ENCODE measurements at places on chromosomes 2 and 18.
A peak's percentile ranks its signal among the peaks of the same experiment; 100 is the strongest.

DNA sequence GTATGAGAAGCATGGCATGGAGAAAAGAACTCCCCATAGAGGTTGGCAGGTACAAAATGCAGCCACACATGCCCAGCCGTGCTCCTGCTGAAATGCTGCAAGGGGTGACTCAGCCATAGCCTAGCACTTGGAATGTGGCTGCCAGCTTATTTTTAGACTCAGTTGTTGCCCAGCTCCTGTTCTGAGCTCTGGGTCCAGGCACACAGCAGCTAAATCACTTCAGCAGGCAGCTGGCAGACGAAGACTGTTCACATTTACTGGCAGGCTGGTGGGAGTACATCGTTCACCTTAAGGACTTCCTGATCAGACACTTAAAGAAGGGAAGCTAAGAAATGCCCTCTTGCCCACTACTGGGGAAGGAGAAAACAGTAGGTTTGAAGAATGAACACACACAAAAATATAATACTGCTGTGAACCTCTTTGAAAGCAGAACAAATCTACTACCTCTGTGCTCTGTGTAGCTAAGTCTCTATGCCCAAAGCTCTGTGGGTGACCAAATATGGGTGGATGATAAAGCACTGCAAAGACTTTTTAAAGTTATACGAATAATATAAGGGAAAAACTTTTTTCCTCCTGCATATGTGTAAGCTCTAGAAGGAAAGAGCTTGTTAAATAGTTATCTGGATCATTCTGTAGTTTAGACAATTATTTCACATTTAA lies 146.1 kb downstream of the LNPK start:
- no peak for DNase-seq

GRCh38 chr2:226759768-226760167 lies 39.9 kb downstream of the IRS1 start:
- no peak for DNase-seq

DNA sequence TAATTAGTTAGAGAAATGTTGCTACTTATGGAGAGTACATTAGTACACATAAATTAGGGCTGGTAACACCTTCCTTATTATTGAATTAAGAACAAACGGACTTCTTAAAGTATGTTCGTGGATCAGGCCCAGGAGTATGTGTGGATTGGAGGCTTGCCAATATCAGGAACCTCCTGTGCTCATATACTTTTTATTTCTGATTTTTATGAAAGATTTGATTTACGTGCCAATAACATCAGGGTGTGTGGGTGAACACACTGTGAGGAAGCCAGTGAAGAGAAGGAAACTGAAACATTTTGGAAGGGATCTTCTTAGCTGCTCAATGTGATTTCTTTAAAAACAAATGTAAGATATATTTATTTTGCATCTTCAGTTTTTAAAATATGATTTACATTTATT lies 113.0 kb downstream of the EFEMP1 start:
- DNase-seq = no peak

- no peak for DNase-seq
Observed at GRCh38 chr18:44602845-44603244, 77.8 kb upstream of the SETBP1 start.

- DNase-seq = no peak
Observed at GRCh38 chr2:39679805-39680204, 14.1 kb downstream of the TMEM178A start.

GRCh38 chr2:26860211-26860850 lies 12.4 kb downstream of the DPYSL5 start:
- no peak for DNase-seq

- peak; percentile 37 for DNase-seq
Observed at GRCh38 chr2:126886211-126886915, 12.3 kb upstream of the TEX51 start.

GRCh38 chr2:113857464-113857863 lies 32.4 kb upstream of the ACTR3 start:
- no peak for DNase-seq

- DNase-seq = no peak
Observed at GRCh38 chr2:27804146-27804545, 32.6 kb downstream of the MRPL33 start.

DNA sequence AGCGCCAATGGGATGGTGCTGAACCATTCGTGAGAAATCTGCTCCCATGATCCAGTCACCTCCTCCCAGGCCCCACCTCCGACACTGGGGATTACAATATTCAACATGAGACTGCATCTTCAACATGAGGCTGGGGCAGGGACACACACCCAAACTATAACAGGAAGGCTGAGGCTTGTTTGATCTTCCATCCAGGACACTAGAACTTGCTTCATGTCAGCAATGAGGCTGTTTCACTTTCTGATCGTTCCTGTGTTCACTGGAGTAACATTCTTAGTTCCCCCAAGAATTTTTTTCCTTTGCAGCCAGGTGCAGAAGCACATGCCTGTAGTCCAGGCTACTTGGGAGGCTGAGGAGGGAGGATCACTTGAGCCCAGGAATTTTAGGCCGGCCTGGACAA lies 30.8 kb upstream of the SOX11 start:
- DNase-seq = no peak

- DNase-seq = no peak
Observed at GRCh38 chr18:55144193-55144930, 185.1 kb upstream of the CCDC68 start.

GRCh38 chr2:235238537-235238936 lies 255.3 kb upstream of the AGAP1 start:
- DNase-seq = peak; percentile 90

GRCh38 chr2:109432421-109432820 lies 181.3 kb downstream of the SEPTIN10 start:
- no peak for DNase-seq

- no peak for DNase-seq
Observed at GRCh38 chr2:217360781-217361482, 501.1 kb upstream of the TNP1 start.

DNA sequence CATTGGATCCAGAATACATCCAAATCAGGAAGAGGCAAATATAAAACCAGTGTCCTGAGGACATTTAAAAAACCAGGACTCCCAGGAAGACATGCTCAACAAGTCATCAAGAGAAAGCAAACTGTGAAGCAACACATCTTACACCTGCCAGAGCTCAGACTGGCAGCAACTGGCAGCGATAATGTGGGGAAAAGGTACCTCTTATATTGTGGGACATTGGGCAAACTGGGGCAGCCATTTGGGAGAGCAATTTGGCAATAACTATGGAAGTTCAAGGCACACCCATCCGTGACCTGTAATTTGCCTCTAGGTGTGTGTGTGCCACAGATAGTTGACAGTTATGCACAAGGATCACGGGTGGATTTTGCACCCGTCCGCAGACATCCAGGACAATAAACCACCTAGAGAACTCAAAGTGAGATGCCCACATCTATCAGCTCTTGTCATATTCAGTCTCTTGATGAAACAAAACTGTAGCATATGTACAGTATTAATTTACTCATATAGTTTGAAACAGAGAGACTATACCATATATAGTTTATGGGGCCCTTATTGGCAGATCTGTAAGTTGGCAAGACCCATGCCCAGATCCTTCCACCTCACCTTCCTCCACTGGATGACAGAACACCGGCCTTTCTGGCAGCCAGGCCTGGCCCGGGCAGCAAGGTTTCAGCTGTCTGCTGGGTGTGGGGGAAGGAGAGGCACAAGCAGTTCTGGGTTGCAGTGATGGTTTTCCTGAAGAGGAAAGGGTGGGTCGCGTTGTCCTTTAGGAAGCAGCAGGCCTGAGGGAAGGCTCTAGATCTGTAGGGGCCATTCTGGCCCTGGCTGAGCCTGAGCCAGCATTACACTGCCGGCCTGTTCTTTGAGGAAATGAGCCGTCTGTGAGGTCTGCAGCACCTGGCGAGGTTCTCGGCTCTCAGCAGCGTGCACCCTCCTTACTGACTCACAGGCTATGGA lies 18.8 kb downstream of the HJURP start:
- DNase-seq = no peak

DNA sequence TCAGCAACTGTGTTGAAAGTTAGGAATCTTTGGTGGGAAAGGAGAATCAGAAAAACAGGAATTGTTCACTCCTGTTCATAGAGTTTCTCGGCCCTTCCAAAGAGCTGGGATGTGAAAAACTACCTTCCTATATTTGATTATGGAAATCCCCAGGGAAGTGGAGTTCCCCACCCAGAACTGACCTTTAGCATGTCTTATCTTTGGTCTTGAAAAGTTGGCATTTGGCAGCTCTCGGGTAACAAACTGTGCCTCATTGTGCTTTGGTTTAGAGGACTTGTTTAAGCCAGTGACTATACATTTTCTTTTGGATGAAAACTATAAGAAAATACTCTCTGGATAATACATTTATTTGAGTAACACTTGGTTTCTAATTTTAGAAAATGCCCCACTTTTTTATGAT lies 51.3 kb upstream of the CERS6 start:
- DNase-seq = no peak

GRCh38 chr2:64639691-64640090 lies 14.0 kb downstream of the SERTAD2 start:
- no peak for DNase-seq

- DNase-seq = no peak
Observed at GRCh38 chr18:46054956-46055837, 16.9 kb downstream of the PSTPIP2 start.

- no peak for DNase-seq
Observed at GRCh38 chr2:60350791-60351190, 202.7 kb downstream of the BCL11A start.

GRCh38 chr2:105252271-105252670 lies 10.7 kb downstream of the GPR45 start:
- DNase-seq = no peak

- DNase-seq = no peak
Observed at GRCh38 chr2:178476477-178476876, 1.9 kb downstream of the FKBP7 start.

- no peak for DNase-seq
Observed at GRCh38 chr18:59272891-59273758, at the start of gene RAX. Gene RAX, minus strand, starts transcription at chr18:59273454. Its CDS starts 248 bp downstream, at chr18:59273206.

DNA sequence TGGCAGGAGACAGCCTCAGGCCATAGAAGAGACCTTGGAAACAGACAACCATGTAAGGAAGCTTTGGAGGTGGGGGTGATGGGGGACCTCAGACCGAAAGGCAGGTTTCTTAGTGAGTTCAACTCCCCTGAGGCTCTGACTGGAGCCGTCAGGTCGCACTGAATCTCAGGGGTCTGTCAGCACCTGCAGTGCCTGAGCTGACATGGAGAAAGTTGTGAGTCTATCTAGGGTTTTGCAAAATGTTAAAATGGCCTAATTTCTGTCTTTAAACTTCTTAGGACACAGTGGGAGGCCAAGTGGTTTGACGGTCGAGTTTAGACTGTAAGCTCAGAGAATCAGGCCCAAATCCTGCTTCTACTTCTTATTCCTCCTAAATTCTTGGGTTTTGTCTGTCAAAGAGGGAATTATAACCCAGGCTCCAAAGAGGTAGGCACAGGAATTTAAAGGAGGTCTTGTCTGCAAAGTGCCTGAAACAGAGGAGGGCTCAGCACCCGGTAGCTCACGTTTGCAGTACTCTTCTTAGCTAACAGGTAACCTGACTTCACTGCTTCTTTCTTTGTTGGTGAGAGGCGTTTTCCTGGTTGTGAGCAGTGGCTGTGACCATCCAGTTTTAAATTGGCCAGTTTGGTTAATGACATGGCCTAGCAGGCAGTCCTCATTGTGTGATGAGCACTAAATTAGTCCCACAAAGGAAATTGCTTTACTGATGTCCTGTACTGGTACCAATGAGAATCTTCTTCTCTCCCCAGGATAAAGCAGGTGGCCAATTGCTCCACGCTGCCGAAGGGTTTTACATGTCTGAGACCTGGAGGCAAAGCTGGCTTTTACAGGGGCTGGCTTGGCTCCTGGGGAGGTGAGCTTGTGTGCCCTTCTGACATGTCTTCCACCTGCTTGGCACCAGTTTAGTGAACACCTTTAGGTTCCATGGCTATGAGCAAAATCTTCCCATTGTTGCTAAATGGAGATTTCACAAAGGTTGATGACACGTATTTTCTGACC lies 95.7 kb downstream of the MYCN start:
- DNase-seq = no peak

- no peak for DNase-seq
Observed at GRCh38 chr2:117232305-117232704, 582.2 kb upstream of the DDX18 start.

GRCh38 chr2:102523651-102524050 lies 50.6 kb downstream of the SLC9A4 start:
- no peak for DNase-seq

- no peak for DNase-seq
Observed at GRCh38 chr18:4444306-4444705, 10.8 kb downstream of the DLGAP1 start.

DNA sequence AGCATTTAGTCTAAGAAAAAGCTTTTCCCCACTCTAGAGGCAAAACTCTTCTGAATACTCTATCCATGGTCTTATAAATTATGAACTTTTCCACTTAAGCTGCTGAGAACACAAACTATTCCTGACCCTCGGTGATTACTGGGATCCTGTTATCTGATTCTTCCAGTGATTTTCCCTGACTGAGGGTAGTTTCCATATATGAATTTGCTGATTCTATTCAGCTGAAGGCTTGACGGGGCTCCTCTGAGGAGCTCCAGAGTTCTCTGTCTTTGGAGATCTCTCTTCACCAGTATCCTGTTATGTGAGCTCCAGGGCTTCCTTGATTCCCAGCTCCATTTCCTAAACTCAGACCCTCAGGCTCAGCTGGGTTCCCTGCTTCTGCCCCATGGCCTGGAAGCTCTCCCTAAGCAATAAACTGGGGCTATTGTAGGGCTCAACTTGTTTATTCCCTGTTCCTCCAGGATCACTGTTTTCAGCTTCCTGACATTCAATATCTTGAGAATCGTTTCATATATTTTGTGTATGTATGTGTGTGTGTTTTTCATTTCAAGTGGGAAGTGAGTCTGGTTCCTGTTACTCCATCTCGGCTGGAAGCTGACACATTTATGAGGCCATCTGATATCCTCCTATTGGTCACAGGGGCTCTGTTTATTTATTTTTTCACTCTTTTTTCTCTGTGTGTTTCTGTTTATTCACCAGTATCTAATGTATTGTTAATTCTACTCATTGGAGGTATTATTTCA lies 78.2 kb downstream of the ARHGAP28 start:
- no peak for DNase-seq

DNA sequence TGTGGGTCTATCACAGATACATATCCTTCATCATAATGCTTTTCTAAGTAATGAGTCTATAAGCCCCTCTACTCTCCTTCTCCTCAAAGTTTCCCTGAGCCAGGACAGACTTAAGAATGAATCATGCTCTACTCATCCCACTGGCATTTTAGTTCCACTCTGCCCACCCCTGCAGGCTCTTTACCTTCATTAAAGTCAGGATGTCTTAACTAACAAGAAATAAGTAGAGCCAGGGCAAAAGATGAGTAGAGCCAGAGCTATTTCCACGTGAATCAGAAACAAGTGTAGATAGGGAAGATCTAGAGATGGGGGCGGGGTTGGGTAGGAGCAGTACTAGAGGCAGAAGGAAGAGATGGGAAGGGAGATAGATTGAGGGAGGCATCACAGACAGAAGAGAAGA lies 790.5 kb downstream of the RNF144A start:
- no peak for DNase-seq

DNA sequence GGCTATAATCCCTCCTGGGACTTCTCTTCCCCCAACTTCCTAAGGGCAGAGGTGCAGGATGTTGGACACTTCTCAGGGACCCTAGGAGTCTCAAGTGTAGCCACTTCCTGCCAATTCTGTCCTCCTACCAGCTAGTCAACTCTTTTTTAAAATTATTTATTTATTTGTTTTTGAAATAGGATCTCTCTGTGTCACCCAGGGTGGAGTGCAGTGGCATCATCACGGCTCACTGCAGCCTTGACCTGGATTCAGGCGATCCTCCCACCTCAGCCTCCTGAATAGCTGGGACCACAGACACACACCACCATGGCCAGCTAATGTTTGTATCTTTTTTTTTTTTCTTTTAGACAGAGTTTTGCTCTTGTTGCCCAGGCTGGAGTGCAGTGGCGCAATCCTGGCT lies 11.5 kb downstream of the SFTPB start:
- no peak for DNase-seq

- no peak for DNase-seq
Observed at GRCh38 chr2:26067980-26068507, 34.2 kb downstream of the RAB10 start.
